ENCODE measurements at places on chromosomes 5 and 9.

DNA sequence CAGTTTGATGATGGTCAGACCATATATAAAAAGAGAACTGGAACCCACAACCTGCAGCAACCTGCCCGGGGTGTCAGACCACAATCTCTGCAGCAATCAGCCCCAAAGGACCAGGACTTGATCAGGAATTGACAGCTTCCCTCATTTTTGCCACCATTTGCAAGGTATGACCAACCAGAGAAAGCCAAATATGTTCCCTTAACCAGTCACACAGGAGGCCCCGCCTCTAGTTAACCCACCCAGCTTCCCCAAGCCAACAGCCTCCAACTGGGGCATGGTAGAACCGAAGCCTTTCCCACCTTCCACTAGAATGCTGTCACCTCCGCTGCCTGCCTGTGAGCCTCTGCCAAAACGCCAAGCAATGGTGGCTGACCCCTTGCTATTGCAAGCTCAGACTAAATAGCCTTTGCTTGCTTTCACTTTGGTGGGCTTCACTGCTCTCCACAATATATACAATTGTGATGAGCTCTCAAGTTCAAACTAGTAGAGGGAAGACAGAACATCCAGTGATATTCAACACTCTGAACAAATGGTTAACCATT, 86.3 kb downstream of the AK8 start:
- no peak for DNase-seq

DNA sequence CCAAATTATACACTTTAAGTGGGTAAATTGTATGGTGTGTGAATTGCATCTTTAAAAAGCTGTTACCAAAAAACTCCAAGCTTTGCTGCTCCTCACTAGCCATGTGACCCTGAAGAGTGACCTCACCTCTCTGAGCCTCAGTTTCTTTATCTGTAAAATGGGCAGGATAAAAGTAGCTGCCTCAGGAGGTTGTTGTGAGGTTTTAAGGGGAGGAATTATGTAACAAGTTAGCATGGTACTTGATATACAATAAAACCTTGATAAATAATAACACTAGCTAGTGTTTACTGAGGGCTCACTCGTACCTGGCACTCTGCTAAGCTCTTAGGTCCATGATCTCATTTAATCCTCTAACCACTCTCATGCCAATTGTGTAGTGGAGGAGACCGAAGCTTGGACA, 19.0 kb upstream of the PHF19 start:
- DNase-seq, result no peak

DNA sequence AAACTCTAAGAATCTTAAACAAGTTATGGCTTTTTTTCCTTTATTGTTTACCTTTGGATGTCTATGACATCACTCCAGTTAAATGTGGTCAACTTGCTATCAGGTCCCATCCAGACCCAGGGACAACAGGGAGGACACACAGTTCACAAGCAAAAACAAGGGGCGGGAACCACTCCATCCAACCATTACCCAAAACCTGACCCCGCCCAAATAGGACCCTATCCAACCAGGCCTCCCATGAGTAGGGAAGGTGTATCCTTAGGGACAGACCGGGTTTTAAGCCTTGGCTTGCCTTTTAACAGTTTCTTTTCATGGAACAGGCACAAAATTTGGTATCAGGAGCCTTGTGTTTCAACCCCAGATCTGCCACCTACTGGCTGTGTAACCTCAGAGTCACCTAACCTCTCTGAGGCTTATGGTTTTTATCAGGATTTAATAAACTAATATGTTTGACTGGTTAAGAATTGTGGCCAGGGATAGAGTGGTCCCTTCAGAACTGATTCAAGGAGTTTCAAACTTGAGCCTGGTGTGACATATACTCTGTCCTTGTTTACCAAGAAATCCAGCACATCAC, 127.7 kb upstream of the RAD23B start:
- DNase-seq, result no peak

- no peak for DNase-seq
These were observed 156.8 kb downstream of the CEP120 start for GRCh38 chr5:123266365-123266764.

- DNase-seq, result no peak
These were observed 35.0 kb upstream of the SUSD3 start for GRCh38 chr9:93023521-93023815.

- no peak for DNase-seq
These were observed 9.2 kb upstream of the TAF1L start for GRCh38 chr9:32644698-32645097.

GRCh38 chr5:146089287-146089686, 16.1 kb downstream of the PLAC8L1 start:
- DNase-seq, result no peak

DNA sequence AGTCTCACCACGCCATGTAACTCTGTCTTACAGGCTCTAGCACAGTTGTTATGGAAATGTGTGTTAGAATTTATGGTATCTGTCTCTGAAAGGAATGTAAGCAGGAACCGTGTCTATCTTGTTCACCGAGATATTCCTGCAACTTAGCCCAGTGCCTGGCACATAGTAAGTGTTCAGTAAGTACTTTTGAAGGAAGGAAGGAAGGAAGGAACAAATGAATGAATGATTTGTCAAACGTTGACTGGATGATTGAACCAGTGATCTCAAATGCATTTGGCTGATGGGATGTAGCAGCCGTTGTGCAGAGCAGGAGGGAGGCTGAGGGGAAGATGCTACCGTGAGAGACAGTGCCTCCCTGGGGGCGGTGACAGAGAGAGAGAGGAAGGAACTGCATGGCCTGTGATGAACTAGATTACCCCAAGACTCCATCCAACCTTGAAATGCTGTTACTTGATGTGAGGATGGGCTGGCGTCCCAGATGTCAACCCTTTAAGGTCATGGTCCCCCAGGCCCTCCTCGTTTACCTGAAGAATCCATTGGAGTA, 47.5 kb upstream of the PPARGC1B start:
- no peak for DNase-seq

- no peak for DNase-seq
These were observed 51.9 kb upstream of the ZBED3 start for GRCh38 chr5:77139001-77139400.

- no peak for DNase-seq
These were observed 71.5 kb downstream of the PAM start for GRCh38 chr5:102826629-102827028.

DNA sequence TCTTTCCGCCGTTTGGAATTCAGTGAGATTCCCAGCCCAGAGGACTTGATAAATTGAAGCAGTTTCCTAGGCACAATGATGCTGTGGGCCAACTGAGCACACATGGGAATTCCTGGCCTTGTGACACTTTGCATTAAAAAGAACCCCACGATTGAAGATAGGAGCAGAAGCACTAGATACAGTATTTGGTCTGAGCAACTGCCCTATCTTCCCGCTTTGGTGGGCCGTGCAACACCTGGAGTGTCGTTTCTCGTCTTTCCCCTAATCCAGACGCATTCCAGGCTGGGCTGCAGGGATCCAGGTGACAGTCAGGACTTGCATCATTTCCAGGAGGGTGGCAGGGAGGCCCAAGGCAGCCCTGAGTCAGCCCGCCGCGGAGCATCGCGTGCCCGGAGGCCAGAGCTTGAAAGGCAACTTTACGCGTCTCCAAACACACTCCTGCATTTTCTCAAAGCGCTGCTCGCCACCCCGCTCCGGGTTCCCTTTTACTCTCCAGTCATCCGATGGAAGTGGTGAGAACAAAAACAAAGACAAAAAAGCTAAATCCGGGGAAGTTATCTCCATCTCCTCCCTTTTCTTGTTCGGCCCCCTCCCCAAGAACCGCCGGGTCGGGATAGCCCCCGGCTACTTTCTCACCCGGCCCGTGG, 753 bp upstream of the STC2 start:
- no peak for DNase-seq

- DNase-seq, result no peak
These were observed 11.5 kb downstream of the LARP1 start for GRCh38 chr5:154766558-154767281.

DNA sequence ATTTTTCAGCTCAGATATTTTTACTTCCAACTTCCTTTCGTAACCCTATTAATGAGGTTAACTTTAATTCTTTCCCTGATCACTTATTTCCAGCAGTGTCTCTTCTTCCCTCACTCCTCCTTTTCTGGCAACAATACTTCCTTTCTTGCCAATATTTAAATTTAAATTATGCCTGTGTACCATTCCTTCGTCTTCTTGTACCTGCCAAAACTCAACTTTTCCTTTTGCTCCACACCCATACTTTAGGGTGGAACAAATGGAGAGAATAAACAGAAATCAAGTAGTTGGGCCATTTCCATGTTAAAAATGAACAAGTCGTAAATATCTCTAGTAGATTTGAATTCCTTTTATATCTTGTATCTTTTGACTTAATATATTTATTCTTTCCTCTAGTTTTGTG, 66.0 kb downstream of the FER start:
- no peak for DNase-seq

- peak; percentile 15 for DNase-seq
These were observed 529 bp downstream of the CSNK1A1 start for GRCh38 chr5:149550594-149551226.

- no peak for DNase-seq
These were observed 706.0 kb upstream of the GRAMD2B start for GRCh38 chr5:125717209-125717608.

DNA sequence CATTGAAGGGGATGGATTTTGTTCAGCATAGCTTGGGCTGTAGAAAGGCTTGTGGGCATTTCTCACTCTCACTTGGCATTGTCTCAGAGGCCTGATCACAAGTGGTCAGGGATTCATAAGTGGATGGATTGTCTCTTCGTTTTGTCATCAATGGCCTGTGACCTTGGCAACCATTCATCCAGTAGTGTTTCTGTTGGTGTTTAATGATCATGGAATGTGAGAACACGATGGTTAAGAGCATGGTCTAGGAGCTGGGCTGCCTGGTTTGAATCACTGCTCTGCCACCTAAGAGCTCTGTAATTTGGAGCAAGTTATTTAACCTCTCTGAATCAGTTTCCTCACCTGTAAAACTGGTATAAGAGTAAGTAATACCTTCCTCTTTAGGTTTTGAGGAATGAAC, 430.1 kb upstream of the MEF2C start:
- DNase-seq, result no peak

- no peak for DNase-seq
These were observed 40.0 kb downstream of the EBF1 start for GRCh38 chr5:159059722-159060121.

DNA sequence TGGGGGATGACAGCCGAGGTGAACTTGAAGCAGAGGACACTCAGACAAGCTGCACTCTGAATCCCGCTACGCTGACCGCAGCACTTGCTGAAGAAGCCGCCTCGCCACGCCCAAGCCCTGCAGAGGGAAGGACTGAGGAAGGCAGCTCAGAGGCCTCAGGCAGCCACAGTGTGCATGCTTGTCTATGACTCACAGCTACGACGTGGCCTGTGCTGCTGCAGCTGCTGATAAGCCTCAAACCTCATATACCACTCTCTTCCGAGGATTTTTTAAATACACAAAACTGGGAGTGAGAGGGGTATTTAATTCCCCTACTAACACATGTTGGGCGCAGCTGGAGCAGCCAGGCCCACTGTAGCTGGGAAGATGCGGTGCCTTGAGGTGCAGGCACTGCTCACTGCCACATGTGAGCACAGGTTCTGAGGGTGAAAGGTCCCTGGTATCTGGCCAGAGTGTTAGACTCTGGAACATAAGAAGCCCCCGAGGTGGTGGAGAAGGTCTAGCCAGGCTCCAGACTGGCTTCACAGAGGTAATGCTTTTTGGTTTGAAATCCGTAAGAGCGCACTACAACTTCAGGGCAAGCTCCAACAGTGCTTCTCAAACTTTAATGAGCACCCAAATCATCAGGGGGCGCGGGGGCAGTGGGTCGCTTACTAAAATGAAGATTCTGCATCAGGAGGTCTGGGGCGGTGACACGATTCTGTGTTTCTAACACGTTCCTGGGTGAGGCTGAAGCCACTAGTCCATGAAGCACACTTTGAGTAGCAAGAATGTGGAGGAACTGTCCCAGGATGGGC, 196.8 kb downstream of the AUH start:
- no peak for DNase-seq

GRCh38 chr5:140162275-140162674, 12.7 kb upstream of the CYSTM1 start:
- DNase-seq, result no peak

GRCh38 chr9:136544548-136544963, 1.3 kb downstream of the NOTCH1 start:
- DNase-seq, result no peak

- DNase-seq, result no peak
These were observed 113.7 kb downstream of the LHFPL2 start for GRCh38 chr5:78534905-78535200.

GRCh38 chr5:178241231-178241663, 8.6 kb upstream of the PHYKPL start:
- no peak for DNase-seq

DNA sequence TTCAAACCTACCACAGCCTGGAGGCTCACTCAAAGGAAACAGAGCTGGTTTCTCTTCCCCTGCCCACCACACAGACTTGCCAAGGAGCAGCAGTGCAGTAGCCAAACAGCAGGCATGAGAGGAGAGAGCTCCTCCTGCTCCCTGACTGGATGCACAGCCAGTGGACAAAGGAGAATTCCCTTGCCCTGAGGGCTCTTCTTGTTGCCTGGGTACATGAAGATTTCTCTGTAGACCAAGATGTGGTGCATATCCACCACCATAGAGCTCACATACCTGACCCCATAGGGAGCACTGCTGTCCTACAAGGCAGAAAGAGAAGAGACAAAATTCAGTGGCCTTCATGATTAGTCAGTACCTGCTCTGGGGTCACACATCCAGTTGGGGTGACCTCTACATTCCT, 56.3 kb upstream of the SPATA31E1 start:
- no peak for DNase-seq

GRCh38 chr9:130912932-130913598, 16.5 kb upstream of the QRFP start:
- no peak for DNase-seq

- no peak for DNase-seq
These were observed 45.9 kb downstream of the LARP1 start for GRCh38 chr5:154801083-154801482.

DNA sequence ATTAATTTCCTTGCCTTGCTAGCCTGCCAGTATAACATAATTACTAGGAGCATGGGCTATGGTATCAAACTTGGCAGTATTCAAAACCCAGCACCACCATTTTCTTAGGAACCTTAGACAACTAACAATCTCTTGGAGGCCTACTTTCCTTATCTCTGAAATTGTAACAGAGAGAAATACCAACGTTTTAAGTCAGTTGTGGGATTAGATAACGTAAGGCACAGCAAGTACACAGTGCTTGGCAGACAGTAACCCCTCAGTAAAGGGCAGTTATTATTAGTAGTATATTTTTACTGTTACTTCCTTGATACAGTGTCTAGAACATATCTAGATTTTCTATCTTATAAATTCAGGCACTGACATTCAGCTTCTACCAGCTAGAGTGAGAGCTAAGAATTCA, 309.6 kb downstream of the ACTL7B start:
- no peak for DNase-seq

DNA sequence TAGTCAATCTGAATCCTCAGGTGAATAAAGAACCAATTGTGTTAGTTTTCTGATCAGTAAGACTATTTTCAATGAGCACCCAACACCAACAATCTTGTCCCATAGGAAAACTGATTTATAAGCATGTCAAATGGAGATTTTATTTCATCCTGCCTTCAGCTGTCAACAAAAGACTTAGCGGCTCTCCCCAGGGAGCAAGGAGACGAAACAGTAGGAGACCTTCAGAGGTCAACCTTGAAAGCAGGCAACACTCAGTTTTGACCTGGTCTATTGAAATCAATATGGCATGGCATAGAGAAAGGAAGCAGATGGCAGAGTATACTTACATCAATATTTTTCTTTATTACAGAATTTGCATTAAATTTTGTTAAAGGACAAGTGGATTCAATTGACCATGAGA, 34.1 kb downstream of the ZNF622 start:
- DNase-seq, result no peak

GRCh38 chr5:81782811-81783210, 31.9 kb upstream of the SSBP2 start:
- DNase-seq, result no peak

GRCh38 chr5:131164191-131165118, 601 bp downstream of the HINT1 start:
- DNase-seq, result peak; percentile 63

Measured in endothelial cell (in vitro differentiated cells).